NCI-H2171 (cell line): ENCODE measurements at places on chromosomes 13 and 19.
A peak's percentile ranks its signal among the peaks of the same experiment; 100 is the strongest.

GRCh38 chr19:54325631-54326030, 12.7 kb upstream of the LILRA5 start:
- no peak for DNase-seq

DNA sequence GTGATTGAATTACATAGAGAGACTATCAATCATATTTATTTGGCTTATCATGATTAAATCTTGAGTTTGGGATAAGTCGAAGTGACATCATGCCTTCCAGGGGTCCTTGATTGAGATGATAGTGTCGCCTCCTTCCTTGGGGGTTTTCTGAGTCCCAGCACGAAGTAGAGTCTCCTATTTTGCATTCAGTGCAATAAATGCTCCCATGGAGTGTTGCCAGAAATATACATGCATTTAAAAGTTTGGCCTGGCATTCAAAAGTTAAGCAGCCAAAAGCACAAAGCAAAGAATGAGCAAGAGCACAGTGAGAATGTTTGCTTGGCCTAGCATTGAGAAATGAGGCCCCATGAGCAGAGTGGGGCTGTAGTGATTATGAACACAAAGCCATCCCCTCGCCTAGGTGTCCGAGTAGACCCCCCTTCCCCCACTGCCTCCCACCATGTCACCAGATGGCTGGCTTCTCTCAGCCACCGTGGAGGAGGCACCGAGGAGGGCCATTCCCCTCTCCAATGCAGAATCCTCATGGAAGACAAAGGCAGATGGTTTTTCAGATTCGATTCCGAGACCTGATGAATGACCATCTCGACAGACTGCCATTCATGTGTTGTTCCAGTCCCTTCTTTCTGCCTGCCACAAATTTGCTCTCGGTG, 58.8 kb upstream of the UBL3 start:
- no peak for DNase-seq

- DNase-seq = no peak
Observed at GRCh38 chr13:33730147-33730546, 87.8 kb upstream of the RFC3 start.

GRCh38 chr19:50419580-50420035, 870 bp downstream of the SPIB start:
- DNase-seq = no peak

GRCh38 chr19:55454787-55455243, 6.6 kb downstream of the ISOC2 start:
- DNase-seq = no peak

DNA sequence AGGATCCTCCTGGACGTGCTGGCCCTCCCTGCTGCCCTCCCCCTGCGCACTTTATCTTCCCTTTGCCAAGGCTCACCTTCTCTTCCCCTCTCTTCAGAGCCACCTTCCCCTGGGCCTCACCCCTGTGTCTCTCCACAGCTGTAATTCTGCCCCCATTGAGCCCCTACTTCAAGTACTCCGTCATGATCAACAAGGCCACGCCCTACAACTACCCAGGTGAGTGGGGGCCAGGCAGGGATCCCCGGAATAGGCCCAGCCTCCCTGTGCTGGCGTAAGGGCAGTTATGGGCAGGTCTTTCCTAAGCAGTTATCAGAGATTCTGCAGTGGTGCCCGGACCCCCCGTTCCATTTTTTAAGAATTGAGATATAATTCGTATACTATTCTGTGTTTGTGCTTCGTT, 3.1 kb downstream of the NDUFA3 start:
- no peak for DNase-seq

DNA sequence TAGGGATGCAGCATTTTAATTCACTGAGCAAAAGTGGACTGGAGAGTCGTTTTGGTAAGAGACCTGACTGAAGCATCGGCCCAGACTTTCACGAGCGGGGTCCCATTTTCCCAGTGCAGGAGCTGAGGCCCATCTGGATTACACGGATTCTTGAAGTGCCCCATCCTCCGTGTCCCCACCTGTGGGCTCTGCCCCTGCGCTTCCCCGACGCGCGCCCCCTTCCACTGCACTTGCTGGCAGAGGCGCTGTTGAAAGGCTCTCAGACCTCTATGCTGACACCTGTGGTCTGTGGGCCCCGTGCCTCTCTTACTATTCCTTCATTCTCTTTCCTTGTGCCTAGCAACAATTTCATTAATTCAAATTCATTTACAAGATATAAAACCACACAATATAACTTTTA, 50.3 kb upstream of the MCF2L start:
- DNase-seq = no peak

DNA sequence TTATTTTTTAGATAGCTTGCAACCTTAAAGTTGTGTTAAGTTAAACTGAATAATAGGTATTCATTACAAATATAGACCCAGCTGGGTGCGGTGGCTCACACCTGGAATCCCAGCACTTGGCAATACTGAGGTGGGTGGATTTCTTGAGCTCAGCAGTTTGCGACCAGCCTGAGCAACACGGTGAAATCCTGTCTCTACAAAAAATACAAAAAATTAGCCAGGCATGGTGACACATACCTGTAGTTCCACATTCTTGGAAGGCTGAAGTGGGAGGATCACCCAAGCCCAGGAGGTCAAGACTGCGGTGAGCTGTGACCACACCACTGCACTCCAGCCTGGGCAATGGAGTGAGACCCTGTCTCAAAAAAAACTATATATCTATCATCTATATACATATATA, 386.5 kb downstream of the PCDH17 start:
- DNase-seq = no peak

DNA sequence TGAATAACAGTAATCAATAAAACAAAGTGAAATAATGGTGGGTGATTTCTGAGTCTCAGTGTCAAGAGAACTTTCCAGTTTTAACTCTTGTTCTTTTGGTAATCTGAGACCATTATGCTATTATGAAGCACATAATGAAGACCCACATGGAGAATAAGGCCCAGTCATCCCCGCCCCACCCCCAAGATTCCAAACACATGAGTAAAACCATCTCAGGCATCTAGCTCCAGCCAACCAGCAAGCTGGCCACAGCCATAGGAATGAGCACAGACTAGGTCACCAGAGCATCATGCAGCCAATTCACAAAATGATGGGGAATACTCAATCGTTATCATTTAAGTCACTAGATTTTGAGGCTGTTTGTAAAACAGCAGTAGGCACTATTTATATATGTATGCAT, 1769.0 kb upstream of the PCDH20 start:
- no peak for DNase-seq

- DNase-seq = no peak
Observed at GRCh38 chr19:36256064-36256463, 41.2 kb downstream of the ZNF146 start.

DNA sequence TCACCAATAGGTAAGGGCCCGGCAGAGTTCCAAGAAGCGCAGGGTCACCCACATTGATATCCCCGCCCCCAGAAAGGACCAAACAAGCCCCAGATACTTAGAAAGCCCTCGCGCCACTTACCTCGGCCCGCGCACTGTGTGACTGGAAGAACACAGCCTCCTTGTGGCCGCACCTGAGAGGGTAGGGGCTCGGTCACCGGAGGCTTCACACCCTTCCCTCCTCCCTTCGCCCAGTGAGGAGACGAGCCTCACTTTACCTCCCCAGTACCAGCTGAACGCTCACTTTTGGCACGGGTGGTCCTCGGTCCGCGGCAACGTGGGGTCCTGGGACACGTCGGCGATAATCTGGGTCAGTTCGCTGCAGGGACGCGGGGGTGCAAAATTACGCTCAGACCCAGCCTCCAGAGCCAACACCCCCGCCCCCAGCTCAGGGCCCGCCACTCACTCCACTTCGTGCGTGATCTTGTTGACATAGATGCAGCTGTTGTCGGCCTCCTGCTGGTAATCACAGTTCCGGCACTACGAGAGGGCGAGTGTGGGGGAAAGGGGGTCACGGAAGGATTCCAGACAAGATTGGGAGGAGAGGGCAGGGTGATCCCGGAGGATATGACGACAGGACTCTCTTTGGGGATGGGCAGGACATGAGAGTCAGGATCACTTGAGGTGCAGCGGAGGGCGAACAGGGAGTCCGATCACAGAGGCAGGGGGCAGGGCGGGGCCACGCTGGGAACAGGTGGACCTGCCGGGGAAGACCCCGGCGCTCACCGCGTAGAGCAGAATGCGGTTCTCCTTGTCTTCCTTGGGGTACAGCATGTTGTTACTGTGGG, 568 bp downstream of the POLR2I start:
- no peak for DNase-seq

DNA sequence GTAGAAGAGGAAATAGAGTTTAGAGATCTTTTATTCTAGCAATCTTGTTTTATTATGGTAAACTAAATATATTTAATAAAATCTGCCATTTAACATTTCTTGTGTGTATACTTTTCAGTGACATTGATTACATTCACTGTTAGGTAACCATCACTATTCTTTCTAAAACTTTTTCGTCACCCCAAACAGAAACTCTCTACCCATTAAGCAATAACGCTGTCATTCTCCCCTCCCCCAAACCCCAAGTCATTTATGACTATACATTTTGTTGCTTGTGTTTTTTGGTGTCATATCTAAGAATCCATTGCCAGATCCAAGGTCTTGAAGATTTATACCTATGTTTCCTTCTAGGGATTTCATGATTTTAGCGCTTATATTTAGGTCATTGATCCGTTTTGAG, 10.6 kb downstream of the URI1 start:
- DNase-seq = no peak

- no peak for DNase-seq
Observed at GRCh38 chr19:43782689-43783231, 2.0 kb upstream of the KCNN4 start.

DNA sequence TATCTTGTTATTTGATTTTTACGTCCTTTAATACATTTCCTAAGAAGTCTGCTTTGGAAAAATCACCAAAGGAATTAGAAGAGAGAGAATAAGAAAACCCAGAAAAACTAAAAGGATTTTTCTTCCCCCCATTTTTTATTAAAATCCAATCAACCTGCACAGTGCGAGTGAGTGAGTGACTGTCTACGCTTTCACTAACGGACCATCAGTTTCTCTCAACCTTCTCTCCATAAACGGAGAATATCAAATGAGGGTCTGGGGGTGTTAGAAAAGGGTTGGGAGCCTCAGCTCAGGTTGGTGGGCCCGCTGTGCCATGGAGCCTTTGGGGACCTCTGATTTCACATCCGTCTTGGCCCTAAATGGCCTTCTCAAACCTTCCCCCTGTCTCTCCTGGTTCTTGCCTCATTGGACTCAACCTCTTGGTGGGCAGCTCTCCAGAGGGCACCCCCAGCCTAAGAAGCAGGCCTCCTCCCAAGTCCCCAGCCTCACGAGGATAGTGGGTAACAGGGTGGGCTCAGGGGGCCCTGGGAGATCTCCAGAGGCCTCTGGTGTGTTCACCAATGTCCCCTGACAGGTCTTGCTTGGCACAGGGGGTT, 763 bp upstream of the LRP3 start:
- DNase-seq = no peak

DNA sequence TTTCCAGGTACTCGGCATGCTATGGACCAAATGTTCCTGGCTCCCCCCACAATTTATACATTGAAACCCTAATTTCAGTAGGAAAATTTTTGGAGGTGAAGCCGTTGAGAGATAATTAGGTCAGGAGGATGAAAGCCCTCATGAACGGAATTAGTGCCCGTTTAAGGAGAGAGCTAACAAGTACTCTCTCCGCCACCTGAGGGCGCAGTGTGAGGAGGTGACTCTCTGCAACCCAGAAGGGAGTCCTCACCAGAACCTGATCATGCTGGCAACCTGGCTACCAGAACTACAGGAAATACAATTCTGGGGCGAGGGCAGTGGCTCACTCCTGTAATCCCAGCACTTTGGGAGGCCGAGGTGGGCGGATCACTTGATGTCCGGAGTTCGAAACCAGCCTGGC, 397.8 kb downstream of the SLITRK5 start:
- DNase-seq = no peak

- peak; percentile 43 for DNase-seq
Observed at GRCh38 chr19:33302974-33303790, 848 bp upstream of the CEBPA start.

- DNase-seq = peak; percentile 50
Observed at GRCh38 chr13:74258961-74259360, 124.8 kb upstream of the KLF12 start.

- DNase-seq = no peak
Observed at GRCh38 chr13:23752111-23753001, 136.8 kb downstream of the MIPEP start.

GRCh38 chr19:47707135-47707925, 5.9 kb upstream of the EHD2 start:
- peak; percentile 44 for DNase-seq

DNA sequence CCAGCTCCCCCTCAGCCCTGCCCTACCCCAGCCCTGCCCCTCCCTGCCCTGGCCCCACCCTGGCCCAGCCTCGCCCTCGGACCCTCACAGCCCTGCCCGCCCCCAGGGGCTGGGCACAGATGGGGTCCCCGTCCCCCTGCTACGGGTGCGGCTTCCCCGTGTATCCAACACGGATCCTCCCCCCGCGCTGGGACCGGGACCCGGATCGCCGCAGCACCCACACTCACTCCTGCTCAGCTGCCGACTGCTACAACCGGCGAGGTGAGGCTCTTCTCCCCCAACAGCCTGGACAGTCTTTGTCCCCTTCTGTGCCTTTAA, 5.2 kb downstream of the SHFL start:
- DNase-seq = no peak

GRCh38 chr13:46166224-46166584, 15.8 kb downstream of the LCP1 start:
- DNase-seq = no peak

DNA sequence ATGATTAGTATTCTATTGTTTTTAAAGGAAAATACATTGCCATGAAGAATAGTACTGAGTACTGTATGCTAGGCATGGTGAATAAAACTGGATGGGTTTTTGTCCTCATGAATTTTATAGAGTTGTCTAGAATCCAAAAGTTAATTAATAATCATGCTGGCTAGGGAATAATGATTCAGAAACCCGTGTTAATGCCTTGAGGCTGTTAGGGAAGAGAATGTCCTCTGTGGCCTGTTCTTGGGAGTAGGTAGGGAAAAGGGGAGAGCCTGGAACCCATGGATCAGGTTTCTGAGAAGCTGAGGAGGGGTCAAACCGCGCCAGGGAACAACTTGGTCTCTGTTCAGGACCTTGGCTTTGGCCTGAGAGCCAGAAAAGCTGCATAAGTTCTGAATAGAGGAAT, 1376.3 kb upstream of the SLC10A2 start:
- DNase-seq = no peak

DNA sequence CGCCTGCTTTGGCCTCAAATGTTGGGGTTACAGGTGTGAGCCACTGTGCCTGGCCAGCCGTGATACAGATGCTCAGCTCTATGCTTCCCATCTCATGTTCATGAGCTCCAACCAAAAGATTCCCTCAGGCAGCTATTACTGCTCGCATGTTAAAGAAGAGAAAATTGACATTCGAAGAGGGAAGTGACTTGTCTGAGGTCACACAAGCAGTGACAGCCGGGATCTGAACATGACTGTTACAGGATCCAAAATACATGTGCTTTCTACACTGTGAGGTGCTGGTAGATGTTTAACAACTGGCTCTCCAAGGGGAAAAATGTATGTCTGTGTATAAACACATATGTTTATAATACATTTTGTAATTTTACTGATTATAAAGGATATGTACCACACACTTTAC, 11.3 kb downstream of the FPR1 start:
- no peak for DNase-seq

DNA sequence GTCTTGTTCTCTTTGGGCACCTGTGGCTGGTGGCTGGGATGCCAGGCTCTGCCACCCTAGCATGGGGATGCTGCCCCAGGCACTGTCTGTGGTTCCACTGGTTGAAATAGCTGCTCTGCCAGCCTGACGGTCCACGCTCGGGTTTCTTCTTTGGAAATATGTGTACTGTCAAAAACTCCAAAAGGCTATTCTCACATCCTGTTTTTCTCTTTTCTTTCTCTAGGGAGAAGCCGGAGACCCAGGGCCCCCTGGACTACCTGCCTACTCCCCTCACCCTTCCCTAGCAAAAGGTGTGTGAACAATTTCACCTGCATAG, 115.0 kb downstream of the RAB20 start:
- no peak for DNase-seq

- peak; percentile 58 for DNase-seq
Observed at GRCh38 chr13:27424246-27425157, at the start of gene GTF3A. GTF3A (plus strand) TSS chr13:27424619.
